ENCODE measurements at places on chromosomes 12 and 14. TPM values are rescaled to one million over a fixed set of nuclear protein-coding genes. Genes with fewer than 3 reads are reported as not detected.
A peak's percentile ranks its signal among the peaks of the same experiment; 100 is the strongest.

The DEGS2 gene
- total RNA-seq = 19.9 TPM

The BMAL2 gene
- total RNA-seq = 9.8 TPM

The MDP1 gene
- total RNA-seq = 32.7 TPM

The FKBP11 gene
- total RNA-seq = 16.9 TPM

DNA sequence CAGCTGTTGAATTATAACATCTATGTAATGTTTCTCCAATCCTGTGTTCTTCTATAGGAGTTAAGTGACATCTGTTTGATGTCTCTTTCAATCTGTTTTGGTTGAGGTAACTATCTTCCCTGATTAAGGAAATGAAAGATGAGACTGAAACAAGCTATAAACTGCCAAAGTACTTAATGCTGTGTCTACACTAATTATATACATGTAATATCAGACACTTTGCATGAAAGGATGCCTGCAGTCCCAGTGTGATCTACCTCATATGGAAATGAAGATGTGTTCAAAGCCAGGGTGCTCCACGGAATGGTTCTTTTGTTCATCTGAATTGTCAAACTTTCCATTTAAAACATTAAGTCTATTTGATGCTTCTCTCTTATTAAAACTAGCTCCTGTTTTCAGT, 958.3 kb downstream of the GALC start:
- no peak overlapping the region for H3K4me3 ChIP-seq
- H3K4me1 ChIP-seq = no peaks in the 10 kb centered on the region
- H3K36me3 ChIP-seq = no peaks in the 10 kb centered on the region

GRCh38 chr14:80927083-80927989, 14.2 kb downstream of the CEP128 start:
- H3K36me3 ChIP-seq = no peaks in the 10 kb centered on the region
- no peak overlapping the region for H3K4me3 ChIP-seq
- no peak for DNase-seq
- H3K27ac ChIP-seq = no peak overlapping the region
- H3K4me1 ChIP-seq = no peaks in the 10 kb centered on the region

GRCh38 chr14:100410056-100410565, 87.0 kb downstream of the SLC25A47 start:
- no peaks in the 10 kb centered on the region for H3K27me3 ChIP-seq
- H3K27ac ChIP-seq = no peak overlapping the region
- no peaks in the 10 kb centered on the region for H3K36me3 ChIP-seq
- no peak for DNase-seq
- peaks cover 6% of the 10 kb centered on the region for H3K4me1 ChIP-seq

DNA sequence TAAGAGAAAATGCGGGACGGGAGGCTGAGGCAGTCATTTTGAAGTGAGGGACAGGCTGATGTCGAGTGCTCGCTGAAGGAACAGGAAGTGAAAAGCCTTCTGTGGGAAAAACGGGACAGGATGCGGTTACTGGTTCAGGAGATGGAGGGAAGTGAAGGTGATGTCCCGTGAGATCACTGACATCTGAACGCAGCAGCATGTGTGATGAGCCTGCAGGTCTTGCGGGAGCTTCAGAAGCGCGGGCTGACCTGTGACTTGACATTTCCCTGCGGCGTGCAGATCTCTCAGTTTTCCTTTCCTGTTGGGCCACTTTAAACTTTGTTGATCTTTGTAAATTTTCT, 77.8 kb downstream of the DDX51 start:
- H3K27me3 ChIP-seq = no peaks in the 10 kb centered on the region
- no peaks in the 10 kb centered on the region for H3K36me3 ChIP-seq
- no peak overlapping the region for H3K4me3 ChIP-seq
- no peak overlapping the region for H3K27ac ChIP-seq

DNA sequence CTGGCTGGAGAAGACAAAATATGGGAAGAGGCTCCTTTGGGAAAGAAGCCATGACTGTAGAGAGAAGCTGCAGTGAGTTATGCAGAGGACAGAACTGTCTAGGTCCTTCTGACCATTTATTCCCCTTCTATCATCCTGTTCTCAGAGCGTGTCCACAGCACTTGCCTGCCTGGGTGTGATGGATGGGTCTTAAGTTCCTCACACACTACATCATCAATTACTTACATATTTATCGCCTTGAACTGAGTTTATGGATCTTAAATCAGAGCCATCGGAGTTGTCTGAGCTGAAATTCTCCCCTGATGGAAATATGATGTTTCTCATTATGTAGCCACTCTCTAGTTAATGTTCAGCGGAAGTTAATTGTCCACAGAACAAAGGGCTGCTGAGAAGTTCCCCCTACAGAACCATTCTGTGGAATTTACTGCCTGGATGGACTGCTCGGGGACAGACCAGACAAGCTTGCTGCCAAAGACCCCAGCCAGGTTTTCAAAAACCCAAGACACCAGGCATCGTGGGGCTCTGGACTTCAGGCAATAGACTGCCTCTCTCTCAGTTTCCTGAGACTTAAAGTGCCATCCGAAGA, 232.5 kb upstream of the NOS1 start:
- no peak overlapping the region for H3K4me3 ChIP-seq
- no peaks in the 10 kb centered on the region for H3K27me3 ChIP-seq
- H3K36me3 ChIP-seq = no peaks in the 10 kb centered on the region

- peak overlapping the region; percentile 91 for H3K27ac ChIP-seq
- peak overlapping the region; percentile 58 for H3K4me3 ChIP-seq
- DNase-seq = no peak
- H3K36me3 ChIP-seq = no peaks in the 10 kb centered on the region
Measured at GRCh38 chr12:27968972-27969623, 3.4 kb downstream of the PTHLH start.

DNA sequence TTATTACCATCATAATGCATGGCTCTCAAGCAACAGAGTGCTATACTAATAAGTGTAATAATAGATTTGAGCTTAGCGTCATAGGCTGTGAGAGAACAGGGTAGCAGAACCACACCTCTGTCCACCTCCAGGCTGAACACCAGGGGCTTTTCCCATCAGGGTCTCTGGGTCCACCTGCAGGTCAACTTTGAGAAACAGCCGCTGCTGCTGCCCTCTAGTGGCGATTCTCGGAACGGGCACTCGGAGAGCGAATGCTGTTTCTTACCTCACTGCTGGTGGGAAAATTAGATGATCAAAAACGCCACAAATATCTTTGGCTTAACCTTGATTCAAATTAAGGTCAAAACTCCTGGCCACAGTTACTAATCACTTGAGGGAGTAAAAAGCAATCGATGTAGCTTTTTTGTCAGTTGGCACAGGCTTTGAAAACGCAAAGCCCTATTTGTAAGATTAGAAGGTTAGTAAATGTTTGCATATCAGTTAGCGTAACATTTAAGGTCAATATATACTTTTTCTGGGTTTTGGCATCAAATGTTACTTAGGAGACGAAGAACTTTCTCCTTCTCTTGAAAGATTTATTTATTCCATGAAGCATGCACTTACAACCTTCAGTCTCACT, 127.9 kb upstream of the TMEM132D start:
- no peaks in the 10 kb centered on the region for H3K4me1 ChIP-seq
- no peak overlapping the region for H3K4me3 ChIP-seq
- H3K27ac ChIP-seq = no peak overlapping the region
- H3K36me3 ChIP-seq = no peaks in the 10 kb centered on the region

DNA sequence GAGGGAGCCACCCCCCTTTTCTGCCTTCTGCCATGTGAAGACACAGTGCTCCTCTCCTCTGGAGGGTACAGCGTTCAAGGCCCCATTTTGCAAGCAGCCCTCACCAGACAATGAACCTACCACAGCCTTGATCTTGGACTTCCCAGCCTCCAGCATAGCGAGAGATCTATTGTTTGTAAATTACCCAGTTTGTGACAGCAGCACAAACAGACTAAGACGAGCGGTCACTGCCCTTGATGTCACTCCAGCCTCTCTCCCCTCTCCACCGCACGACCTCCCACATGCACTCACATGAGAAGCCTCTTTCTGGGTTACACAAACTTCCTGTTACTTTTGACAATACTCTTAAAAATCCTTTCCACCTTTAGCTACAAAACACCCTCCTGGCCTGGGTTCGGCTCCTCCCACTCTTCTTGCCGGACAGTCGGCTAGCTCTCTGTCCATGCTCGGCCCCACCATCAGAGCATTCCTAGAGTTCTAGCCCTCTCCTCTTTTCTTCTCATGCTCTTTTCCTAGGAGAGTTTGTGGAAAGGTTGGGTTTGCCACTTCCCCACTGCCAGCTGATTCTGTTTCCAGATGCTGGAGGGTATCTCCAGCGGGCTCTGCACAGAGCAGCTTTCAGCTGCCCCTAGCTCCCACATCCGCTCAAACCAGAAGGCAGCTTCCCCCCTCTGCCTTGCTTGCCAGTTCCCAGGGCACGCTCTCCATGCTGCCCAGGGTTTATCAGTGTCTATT, 124.3 kb downstream of the FOXN3 start:
- H3K4me1 ChIP-seq = peaks cover 6% of the 10 kb centered on the region
- no peaks in the 10 kb centered on the region for H3K27me3 ChIP-seq
- H3K4me3 ChIP-seq = no peak overlapping the region
- no peak overlapping the region for H3K27ac ChIP-seq

GRCh38 chr12:92065018-92065499, 80.6 kb downstream of the BTG1 start:
- no peak for DNase-seq
- H3K4me3 ChIP-seq = no peak overlapping the region
- no peaks in the 10 kb centered on the region for H3K27me3 ChIP-seq
- H3K27ac ChIP-seq = no peak overlapping the region
- H3K4me1 ChIP-seq = peaks cover 26% of the 10 kb centered on the region

- no peak overlapping the region for H3K4me3 ChIP-seq
- no peak overlapping the region for H3K27ac ChIP-seq
- no peaks in the 10 kb centered on the region for H3K4me1 ChIP-seq
- DNase-seq = no peak
- H3K27me3 ChIP-seq = no peaks in the 10 kb centered on the region
Measured at GRCh38 chr12:79360286-79360685, 330.5 kb downstream of the PAWR start.

DNA sequence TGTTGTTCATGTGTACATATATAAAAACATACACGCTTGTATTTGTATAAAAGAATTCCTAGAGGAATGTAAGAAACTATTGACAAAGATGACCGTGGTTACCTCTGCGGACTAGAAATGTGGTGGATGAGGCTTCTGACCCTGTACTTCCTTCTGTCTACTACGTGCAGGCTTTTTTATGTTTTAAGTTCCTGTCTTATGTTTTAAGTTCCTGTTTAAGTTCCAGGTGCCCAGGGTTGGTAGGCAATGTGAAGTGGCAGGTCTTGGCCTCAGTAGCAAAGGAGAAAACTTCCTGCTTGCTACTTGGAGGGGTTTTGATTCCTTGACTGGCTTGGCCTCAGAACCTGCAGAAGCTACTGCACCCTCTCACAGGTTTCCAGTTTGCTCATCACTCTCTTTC, 11.6 kb downstream of the POMT2 start:
- H3K4me3 ChIP-seq = no peak overlapping the region
- no peak for DNase-seq
- peaks cover 54% of the 10 kb centered on the region for H3K4me1 ChIP-seq

DNA sequence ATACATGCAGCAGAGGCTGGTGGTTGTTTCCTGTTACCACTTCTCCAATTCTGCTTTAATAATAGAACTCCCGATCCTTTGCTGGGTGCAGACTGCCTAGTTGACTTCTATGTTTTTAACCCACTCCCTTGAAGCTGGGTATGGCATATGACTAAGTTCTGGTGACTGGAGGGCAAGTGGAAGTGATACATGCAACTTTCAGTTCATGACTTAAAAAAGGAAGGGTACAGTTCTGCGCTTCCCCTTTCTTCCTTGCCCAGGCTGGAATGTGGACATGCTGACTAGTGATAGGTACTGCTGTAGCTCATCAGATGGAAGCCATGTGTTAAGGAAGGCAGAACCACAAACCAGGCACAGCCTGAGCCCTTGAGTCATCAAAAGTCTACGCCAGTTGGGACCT, 2.4 kb upstream of the A2M start:
- H3K4me1 ChIP-seq = peaks cover 27% of the 10 kb centered on the region
- H3K4me3 ChIP-seq = no peak overlapping the region
- no peak for DNase-seq

GRCh38 chr14:94412671-94413638, 24.6 kb upstream of the SERPINA1 start:
- no peaks in the 10 kb centered on the region for H3K36me3 ChIP-seq
- H3K27me3 ChIP-seq = no peaks in the 10 kb centered on the region
- peak; percentile 37 for DNase-seq
- no peak overlapping the region for H3K27ac ChIP-seq

DNA sequence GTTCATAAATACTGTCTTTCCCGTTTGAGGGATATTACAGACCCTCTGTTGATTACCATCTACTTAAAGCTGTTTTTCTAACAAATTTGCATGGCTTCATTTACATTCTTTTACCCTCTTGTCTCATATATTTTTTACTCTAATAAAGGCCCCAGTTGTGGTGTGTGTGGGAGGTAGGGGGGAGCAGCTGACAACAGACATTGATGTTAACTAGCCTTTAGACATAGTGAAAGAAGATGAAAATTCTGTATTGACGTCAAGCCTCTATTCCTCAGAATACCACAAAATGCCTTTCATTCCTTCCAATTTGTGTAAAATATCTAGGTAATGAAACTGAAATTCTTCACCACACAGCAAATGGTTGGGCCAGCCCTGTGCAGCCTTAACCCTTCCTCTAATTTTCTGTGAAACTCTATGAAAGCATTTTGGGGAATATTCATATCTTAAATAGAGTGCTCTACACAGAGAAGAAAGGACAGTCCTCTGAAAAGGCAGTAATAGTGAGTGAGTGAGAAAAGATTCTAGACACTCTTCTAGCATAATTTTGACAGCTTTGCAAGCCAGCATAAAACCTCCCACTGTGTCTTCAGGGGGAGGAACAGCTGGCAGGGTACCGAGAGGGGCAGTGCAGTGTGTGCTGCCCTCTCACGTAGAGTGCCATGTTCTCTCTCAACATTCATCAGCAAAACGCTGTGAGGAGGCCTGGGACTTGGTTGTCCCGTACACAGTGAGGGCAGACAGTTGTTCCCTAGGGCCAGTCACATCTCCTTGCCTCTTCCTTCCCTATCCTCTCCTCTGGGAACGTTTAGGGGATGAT, 20.1 kb upstream of the CERS5 start:
- peak overlapping the region; percentile 15 for H3K27ac ChIP-seq
- no peaks in the 10 kb centered on the region for H3K27me3 ChIP-seq
- no peak overlapping the region for H3K4me3 ChIP-seq
- no peaks in the 10 kb centered on the region for H3K36me3 ChIP-seq
- no peak for DNase-seq
- H3K4me1 ChIP-seq = peaks cover 66% of the 10 kb centered on the region

- H3K4me1 ChIP-seq = no peaks in the 10 kb centered on the region
- H3K4me3 ChIP-seq = no peak overlapping the region
Measured at GRCh38 chr14:69928111-69928523, 48.9 kb downstream of the SMOC1 start.

- H3K4me1 ChIP-seq = no peaks in the 10 kb centered on the region
- DNase-seq = no peak
- no peaks in the 10 kb centered on the region for H3K27me3 ChIP-seq
- no peak overlapping the region for H3K4me3 ChIP-seq
Measured at GRCh38 chr12:60194678-60195077, 598.8 kb downstream of the SLC16A7 start.

- H3K4me3 ChIP-seq = no peak overlapping the region
- no peaks in the 10 kb centered on the region for H3K36me3 ChIP-seq
- no peak overlapping the region for H3K27ac ChIP-seq
Measured at GRCh38 chr12:7265251-7265650, 38.6 kb upstream of the ACSM4 start.
